ENCODE measurements at places on chromosomes 6 and 20.

DNA sequence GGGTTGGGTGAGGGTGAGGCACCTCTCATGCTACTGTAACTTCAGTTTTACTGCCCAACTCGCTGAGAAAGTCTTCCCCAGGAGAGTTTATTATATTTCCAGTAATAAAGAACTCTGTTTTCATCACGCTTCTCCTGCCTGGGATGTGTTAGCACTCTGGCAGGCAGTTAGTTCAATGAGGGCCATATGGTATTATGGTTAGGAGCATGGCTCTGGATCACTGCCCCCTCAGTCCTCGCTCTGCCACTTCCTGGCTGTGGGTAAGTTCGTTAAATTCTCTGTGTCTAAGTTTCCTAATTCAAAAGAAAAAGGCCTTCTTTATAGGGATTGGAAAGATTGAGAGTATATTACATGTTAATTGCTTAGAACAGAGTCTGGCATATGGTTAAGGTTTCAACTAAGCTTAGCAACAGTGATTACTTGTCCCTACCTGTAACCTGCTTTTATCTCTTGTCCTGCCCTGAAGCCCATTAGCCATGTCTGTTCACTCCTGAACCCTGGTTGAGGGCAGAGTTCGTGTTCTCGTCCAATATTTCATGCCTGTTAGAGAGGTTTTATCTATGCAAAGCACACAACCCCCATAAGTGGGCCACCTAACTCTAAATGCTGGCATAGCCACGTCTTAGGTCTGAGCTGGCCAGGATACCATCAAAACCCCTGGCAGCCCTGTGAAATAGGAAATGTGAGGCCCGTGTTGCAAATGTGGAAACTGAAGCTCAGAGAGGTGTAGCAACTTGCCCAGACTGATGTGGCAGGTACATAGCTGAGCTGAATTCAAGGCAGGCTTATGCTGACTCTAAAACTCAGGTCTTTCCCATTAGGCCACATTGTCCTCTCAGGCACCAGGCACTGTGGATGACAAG, 342.5 kb upstream of the JARID2 start:
- no peak for DNase-seq

- no peak for DNase-seq
Measured at GRCh38 chr20:2757969-2758368, 42.5 kb downstream of the CPXM1 start.

DNA sequence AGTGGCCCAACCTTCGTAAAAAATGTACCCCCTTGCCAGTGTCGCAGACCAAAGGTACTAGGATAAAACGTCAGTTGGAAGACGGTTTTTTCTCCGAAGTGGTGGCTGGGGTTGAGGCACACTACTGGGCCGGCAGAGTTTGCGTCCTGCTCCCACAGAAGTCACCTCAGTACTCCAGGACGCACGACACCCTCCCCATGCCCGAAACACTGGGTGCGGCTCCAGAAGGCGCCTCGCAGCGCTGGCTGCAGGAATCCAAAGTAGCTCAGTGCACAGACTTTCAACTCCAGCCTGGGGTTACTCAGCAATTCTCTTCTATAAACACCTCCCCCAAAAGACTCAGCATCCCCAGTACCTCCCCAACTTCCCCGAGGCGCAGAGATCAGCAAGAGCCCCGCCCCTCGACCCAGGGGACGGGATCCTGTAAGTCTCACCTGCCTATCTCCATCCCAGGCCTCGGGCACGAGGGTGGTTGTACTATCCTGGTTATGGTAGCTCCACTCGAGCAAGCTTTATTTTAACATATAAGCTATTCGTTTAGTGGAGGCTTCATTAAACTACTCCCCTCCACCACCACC, 88.2 kb downstream of the ZFP64 start:
- no peak for DNase-seq

- DNase-seq, result no peak
Measured at GRCh38 chr6:115896538-115897129, 164.1 kb downstream of the FRK start.

- no peak for DNase-seq
Measured at GRCh38 chr6:139868576-139868975, 494.1 kb upstream of the CITED2 start.

All from stimulated activated CD8-positive, alpha-beta memory T cell treated with anti-CD3 and anti-CD28 coated beads, Interleukin-4, amount 100 ng/mL, for 24 hours (primary cell).